H1 (cell line): ENCODE measurements at places on chromosomes 7 and 10.

- DNase-seq: no peak
These were observed 39.2 kb upstream of the ENO4 start for GRCh38 chr10:116810120-116810500.

- no peak for DNase-seq
These were observed 765 bp downstream of the SLC25A40 start for GRCh38 chr7:87875151-87876039.

DNA sequence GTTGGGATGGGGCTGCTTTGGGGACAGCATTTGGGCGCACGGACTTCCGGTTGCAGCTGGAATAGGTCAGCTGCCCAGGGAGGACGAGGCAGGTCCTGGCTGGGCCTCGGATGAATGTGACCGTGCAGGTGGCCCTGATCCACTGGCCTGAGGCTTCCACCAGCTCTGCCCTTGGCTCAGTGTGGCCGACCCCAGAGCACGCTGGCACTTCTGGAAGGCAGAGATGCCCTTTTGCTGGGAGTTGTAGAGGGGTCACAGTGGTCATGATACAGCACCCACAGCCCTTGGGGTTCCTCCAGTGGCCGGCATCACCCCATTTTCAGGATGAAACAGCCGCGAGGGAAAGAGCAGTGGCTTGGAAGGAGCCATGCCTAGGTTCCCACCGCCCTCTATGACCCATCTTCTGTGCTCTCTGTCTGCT is 19.0 kb downstream of the ADCY1 start:
- no peak for DNase-seq

- DNase-seq: no peak
These were observed 41.7 kb upstream of the NRF1 start for GRCh38 chr7:129569811-129570215.
